Epithelial cell of esophagus (primary cell): ENCODE measurements at places on chromosomes 2 and 18.

DNA sequence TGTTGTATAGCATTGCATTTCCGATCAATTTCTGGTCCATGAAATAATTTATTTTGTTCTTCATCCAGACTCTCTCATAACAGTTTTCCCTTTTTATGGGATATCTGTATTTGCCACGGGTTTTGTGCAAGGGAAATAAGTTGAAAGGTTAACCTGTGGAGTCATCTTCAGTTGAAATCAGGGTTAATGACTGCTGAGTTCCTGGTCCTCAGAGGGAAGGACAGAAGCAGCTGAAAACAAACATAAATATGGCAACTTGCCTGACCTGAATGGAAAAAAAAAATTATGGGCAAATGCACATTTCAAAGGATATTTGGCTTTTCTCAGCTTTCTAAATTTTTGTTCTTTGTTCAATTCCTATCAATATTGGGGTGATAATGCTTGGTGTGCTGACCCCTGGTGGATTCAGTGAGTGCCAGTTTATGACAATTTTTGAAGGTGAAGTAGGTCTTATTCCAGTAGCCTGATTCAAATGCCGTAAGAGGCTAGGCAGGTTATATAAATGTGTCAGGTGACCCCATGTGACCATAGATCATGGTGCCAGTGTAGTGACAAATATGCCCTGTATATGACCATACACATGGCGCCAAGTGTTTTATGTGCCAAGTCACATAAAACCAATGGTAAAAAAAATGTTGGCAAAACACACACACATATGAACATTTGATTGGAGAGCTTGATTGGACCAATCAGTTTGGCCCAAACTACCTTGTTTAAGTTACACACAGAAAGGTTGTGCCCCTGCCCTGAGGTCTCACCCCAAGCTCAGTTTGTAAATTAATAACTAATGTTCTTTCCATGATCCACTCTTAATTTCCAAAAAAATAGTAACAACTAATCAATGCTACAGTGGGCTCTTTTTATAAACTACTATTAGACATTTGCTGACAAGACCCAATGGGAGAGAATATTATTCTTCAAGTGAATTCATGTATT lies 47.6 kb upstream of the FAM124B start:
- peak; percentile 40 for DNase-seq

- DNase-seq: no peak
These were observed 49.0 kb downstream of the PRKCE start for GRCh38 chr2:45700407-45701013.

DNA sequence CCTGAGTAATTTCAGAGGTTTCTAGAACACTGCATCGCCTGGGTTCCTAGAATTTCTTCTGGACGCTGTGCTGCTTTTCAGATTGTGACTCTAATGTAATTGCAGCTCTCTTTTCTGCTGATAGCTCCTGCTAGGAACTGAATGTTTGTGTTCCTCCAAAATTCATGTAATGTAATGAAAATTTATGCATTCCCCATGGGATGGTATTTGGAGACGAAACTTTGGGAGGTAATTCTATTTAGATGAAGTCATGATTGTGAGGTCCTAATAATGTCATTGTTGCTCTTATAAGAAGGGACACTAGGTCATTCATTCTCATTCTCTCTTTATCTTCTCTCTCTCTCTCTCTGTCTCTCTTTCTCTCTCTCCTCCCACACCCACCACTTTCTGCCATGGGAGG lies 223.9 kb upstream of the DOK6 start:
- DNase-seq: no peak

DNA sequence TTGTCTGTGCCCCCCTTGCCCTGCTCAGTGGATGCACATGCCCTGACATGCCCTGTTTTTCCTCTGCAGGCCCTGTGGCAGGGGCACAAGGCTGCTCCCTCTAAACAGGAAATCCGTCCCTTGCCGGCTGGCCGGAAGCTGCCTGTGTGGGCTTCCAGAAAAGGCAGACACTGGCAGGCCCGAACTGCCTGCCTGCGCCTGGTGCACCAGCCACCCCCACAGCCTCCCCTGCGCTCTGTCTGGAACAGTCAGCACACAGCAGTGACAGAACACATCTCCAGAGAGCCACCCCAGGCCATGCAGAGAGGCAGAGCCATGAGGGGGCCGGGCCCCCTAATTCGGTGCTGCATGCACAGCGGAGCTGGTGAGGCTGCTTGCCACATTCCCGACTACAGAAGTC lies 33.5 kb downstream of the LOXHD1 start:
- DNase-seq: peak; percentile 20

DNA sequence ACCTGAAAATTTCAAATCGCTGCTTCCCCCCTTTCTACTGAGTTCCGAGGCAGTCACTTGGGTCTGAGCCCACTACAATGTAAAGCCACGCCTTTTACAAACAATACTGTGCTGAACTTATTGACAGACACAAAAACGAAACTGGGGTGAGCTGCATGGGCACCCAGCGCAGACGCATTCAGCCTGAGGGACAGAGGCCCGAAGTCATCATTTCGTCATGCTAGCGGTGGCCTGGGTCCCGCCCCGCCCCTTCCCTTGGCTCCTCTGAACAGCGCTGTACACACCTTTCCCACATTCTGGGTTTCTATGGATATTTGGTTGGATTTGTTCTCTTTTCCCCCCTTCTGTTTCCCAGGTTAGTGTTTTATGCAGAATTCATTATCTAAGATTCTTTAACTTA lies 71.7 kb downstream of the EIPR1 start:
- DNase-seq: peak; percentile 27

DNA sequence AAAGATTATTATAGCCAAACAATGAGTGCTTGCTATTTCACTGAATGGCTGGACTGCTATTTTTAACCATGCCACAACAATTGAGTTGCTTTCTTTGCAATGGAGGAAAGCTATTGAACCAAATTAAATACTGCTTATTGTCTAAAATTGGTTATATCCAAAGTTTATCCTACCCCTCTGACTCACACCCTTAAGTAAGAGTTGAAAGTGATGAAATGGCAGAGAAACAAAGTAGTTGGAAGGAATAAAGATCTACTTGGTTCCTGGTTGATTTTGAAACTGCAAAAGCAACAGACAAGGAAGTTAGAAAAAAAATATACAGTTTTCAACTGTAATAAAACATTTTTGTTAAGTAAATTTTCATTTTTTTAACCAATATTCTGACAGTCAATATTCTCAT lies 47.5 kb downstream of the EML4 start:
- peak; percentile 45 for DNase-seq

DNA sequence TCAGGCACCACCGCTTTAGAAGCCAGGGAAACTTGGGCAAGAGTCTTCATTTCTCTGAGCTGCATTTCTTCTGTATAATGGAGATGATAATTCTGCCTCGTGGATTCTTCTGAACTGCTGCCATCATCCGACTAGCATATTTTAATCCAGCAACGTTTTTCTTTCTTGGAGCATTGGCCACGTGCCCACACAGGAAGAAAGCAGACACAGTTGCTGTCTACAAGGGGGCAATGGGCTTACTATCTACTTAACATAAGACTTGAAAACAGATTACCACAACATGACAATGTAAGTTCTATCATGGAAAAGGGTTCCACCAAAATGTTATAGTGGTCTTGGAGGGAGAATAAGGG lies 176.5 kb downstream of the FAM210A start:
- DNase-seq: no peak

GRCh38 chr2:39266139-39266805 lies 22.5 kb upstream of the CDKL4 start:
- peak; percentile 45 for DNase-seq

DNA sequence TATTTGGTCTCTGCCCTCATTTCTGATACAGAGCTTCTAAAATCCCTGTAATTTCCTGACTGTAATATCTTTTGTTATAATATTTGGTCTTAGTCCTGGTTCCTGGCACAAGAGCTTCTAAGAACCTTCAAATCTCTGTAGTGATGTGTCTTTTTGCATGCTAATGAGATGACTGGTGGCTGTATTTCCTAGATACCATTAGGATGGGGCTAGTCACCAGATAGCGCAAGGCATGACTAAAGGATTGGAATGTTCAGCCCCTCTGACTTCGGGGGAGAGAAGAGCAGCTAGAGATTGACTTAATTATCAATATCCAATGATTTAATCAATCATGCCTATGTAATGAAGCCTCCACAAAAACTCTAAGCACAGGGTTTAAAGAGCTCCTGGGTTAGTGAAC lies 620.8 kb upstream of the ACVR2A start:
- peak; percentile 21 for DNase-seq

DNA sequence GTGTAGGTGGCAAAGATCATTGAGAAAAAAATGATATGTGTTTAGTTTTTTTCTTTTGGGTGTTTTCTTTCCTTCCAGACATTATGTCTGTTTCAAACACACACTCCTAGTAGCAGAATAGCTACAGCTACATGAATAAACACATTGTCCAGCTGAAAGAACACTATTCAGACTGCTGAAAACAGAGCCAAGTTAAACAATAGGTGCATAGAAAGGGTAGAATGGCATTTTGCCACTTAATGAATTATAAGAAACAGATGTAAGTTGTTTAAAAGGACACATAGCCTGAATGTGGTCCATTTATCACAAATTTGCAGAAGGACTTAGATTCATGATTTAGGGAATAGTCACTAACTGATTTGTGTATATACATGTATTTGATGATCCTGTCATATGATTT lies 20.1 kb downstream of the CTLA4 start:
- no peak for DNase-seq

DNA sequence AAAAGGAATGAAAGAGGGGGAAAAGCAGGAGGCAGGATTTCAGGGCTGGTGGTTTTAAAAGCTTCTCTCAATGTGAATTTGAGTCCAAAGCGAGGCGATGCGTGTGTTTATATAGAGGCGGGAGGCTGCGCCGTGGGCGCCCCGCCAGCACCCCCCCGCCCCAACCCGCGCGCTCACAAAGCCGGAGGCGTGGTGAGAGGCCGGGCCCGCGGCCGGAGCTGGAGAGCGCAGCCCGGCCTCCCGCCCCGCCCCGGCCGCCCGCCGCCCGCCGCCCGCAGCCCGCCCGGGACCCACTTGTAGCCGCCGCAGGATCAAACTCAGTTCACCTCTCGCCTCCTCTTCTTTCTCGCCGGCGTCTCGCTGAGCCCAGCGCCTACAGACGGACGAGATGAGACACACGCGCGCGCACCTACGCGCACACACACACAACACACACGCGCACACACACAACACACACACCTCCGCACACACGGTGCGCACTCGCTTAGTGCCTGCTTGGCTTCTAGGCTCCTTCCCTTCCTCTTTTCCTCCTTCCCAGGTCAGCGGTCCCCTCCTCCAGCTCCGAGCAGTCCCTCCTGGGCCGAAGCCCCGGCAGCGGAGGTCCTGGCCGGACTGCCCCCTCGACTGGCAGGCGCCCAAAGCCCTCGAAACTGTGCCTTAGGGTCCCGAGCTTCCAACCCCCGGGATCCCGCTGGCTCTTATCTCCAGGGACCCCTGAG lies 1.3 kb upstream of the CYP26B1 start:
- peak; percentile 38 for DNase-seq

GRCh38 chr2:74002505-74003421 lies 18.1 kb downstream of the TET3 start:
- peak; percentile 88 for DNase-seq

DNA sequence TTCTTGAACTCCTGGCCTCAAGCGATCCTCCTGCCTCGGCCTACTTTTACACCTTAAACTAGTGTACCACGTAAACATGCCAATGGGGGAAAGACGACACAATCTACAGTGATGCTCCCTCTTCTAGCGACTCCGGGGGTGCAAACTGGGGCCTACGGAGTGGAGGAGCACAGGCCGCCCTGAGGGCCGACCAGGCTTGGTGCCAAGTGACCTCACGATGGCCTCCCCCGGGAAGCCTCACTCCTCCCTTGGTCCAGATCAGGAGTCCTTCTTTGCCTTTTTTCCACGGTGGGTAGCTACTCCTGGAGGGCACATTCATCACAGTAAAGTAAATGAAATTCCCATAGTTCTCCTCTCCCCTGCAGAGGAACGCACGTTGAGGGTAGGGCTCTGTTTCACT lies 73.5 kb downstream of the HNRNPLL start:
- no peak for DNase-seq

DNA sequence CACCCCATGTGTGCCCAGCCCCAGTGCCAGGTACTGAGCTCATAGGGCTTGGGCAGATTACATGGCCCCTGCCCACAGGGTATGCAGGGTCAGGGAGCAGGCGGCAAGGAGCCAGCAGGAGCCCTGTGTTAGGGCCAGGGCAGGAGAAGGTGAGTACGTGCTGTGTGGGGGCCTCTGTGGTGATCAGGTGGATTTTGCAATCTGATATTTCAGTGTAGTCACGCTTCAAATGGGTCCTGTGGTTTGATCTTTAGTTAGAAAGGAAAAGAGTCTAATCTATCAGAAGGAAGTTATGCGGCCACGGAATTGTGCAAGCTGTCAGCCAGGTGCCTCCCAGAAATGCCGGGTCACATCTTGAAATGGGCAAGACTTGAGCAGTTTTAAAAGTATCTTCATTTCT lies 13.9 kb downstream of the UBE2F start:
- DNase-seq: no peak

- no peak for DNase-seq
These were observed 28.8 kb downstream of the MAP3K2 start for GRCh38 chr2:127358971-127359370.

DNA sequence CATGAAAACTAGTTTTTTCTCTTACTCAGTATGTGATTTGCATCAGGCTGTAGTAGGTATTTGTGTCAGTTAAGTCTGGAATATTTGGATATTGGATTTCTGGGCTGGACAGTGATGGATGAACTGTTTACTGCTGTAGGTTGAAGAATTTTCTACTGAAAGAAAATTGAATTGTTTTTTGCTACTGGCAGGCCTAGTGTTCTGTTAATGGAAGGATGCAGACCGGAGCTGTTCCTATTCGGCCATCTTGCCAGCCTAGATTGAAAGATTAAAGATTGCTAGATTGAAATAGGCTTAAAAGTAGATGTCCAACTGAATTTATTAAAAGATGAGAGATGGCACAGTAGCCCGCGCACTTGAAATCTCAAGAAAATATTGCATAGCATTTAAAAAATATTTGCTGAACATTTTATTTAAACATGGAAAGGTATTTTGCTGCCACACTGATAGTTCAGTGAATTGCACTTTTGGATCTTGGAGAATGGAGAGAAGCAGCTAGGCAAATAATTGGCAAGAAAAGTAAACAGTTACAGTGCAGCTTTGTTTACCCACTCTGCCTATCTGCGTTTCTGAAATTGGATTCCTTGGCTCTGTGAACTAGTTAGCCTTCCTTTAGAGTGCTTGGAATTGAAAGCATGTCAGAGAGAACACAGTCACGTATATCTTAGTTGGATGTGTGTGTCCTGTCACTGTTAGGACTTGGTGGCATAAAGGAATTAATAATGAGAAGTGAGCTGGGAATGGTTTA lies 54.1 kb downstream of the EPB41L5 start:
- no peak for DNase-seq

GRCh38 chr2:133484784-133485183 lies 83.5 kb downstream of the NCKAP5 start:
- no peak for DNase-seq

- DNase-seq: no peak
These were observed 49.2 kb upstream of the TUBA3D start for GRCh38 chr2:131426727-131427126.

- peak; percentile 36 for DNase-seq
These were observed 48.7 kb downstream of the IL1RL2 start for GRCh38 chr2:102235491-102235890.

GRCh38 chr2:136359121-136359965 lies 241.4 kb upstream of the CXCR4 start:
- no peak for DNase-seq
